ENCODE measurements at places on chromosomes 6 and 20. TPM values are rescaled to one million over a fixed set of nuclear protein-coding genes. Genes with fewer than 3 reads are reported as not detected.

- no peak for DNase-seq
Measured at GRCh38 chr6:98333273-98333672, 501.1 kb upstream of the POU3F2 start.

The PRR18 gene
- 0.09 TPM for total RNA-seq

The PXMP4 gene
- 4.5 TPM for total RNA-seq

DNA sequence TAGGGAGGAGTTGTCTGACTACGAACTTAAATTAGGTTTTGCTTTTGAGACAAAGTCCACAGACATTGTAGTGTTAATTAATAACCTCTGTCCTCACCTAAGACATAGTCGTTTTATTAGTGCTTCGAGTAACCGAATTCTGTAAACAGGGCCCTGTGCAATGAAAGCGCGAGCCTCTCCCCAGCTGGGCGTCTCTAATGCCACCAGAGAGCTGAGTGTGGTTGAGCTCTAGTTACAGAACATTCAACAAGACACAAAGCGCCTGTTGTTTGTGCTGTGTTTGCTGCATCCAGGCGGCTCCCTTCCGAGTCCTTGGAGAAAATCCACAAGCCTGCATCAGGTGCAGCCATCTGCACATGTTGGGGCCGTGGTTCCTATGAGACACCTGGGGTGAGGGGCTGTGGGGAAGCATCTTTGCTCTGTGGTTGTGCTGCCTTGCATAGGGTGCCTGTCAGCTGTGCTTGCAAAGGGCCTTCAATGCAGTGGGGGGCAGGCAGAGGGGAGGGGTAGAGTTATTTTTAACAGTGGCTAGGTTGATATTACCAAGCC is 63.9 kb downstream of the CD164 start:
- no peak for DNase-seq

The RRAGD gene
- 1.9 TPM for total RNA-seq

The CGA gene
- total RNA-seq: not detected

The CCN5 gene
- not detected for total RNA-seq

All from endodermal cell (in vitro differentiated cells).